ENCODE measurements at places on chromosomes 2 and 18. TPM values are rescaled to one million over a fixed set of nuclear protein-coding genes. Genes with fewer than 3 reads are reported as not detected.

Gene PRLH
- not detected for total RNA-seq

Gene CTDSP1
- 73.0 TPM for total RNA-seq

Gene TMEM163
- total RNA-seq = 0.11 TPM

Gene ITGA6
- total RNA-seq = 48.1 TPM

Gene G6PC2
- total RNA-seq = not detected

Gene POLR1A
- total RNA-seq = 24.3 TPM

Gene ABCG5
- total RNA-seq = not detected

Gene WNT6
- 0.13 TPM for total RNA-seq

Gene VWC2L
- not detected for total RNA-seq

Gene ECEL1
- total RNA-seq = 0.15 TPM
